NCI-H446 treated with DMSO at 0.1 percent for 48 hours (cell line): ENCODE measurements at places on chromosomes 3 and 15.

- DNase-seq = no peak
These were observed 1.6 kb downstream of the SHF start for GRCh38 chr15:45185903-45186770.

GRCh38 chr3:49716691-49717210 lies 2.7 kb downstream of the AMIGO3 start:
- DNase-seq = no peak

DNA sequence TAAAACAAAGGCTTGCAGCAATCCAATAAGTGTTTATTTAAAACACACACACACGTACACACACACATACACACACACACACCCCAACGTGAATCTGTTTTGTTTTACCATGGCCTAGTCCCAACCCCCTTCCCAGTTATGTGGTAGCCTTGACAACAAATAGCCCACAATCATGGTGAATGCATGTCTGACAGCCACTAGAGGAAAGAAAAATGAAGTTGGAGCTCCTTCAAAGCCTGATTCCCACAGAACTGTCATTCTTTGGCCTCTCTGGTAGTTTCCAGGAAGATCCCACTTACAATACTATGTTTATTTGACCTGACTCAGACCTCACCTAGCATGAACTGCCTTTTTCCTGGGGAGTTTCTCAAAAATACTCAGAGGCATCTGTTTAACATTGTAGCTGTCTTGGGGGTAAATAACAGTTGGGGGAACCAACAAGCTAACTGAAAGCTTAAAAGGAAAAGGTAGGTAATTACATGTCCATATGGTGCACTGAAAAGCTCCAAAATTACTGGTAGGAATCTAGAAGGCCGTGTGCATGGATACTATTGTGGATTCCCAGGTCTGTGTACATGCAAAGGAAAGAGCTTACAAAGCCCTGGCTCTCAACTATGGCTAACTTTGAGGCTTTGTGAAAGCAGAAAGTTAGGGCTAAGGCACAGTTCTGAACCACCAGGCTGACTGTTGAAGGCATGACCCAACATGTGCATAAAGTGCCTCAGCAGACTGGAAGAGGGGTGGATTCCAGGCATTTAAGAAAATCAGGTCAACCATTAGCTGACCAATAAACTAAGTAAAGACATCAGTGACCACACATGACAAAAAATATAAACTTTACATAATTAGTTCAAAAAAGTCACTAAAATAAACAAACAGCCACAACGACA lies 65.3 kb downstream of the FAIM start:
- DNase-seq = no peak

- DNase-seq = no peak
These were observed 7.7 kb downstream of the RYK start for GRCh38 chr3:134242649-134243617.
